A549 treated with AZD2906 at 1 μM for 4 hours (cell line): ENCODE measurements at places on chromosomes 6 and 20. TPM values are rescaled to one million over a fixed set of nuclear protein-coding genes. Genes with fewer than 3 reads are reported as not detected.

The RNF39 gene
- total RNA-seq: 0.03 to 0.06 TPM (median 0.05 TPM) in 4 of 5 replicates, not detected in the other

The COX4I2 gene
- not detected in 5 replicates for total RNA-seq

The EYS gene
- total RNA-seq: 0.02 to 0.11 TPM (median 0.10 TPM) in 4 of 5 replicates, not detected in the other

The PPP1R16B gene
- 0.08 to 0.17 TPM (median 0.15 TPM) in 5 replicates for total RNA-seq

The CRISP1 gene
- total RNA-seq: not detected in 5 replicates

The KIAA0408 gene
- total RNA-seq: 5.1 to 5.8 TPM (median 5.6 TPM) in 5 replicates

The MAK gene
- total RNA-seq: 0.09 to 0.13 TPM (median 0.11 TPM) in 5 replicates

The NOTCH4 gene
- 0.60 to 0.95 TPM (median 0.81 TPM) in 5 replicates for total RNA-seq

The MCCD1 gene
- total RNA-seq: not detected in 5 replicates

The SYTL3 gene
- 1.5 to 2.0 TPM (median 1.9 TPM) in 5 replicates for total RNA-seq

The TGM3 gene
- 0.05 to 0.07 TPM (median 0.07 TPM) in 3 of 5 replicates, not detected in the others for total RNA-seq

The PDSS2 gene
- 5.1 to 5.9 TPM (median 5.6 TPM) in 5 replicates for total RNA-seq

The HLA-DRA gene
- not detected in 5 replicates for total RNA-seq

The DIDO1 gene
- total RNA-seq: 22.5 to 24.5 TPM (median 23.9 TPM) in 5 replicates

The VGLL2 gene
- total RNA-seq: not detected in 5 replicates

The FGD2 gene
- total RNA-seq: not detected in 5 replicates

The RGS17 gene
- 4.7 to 6.3 TPM (median 5.8 TPM) in 5 replicates for total RNA-seq

The COL21A1 gene
- total RNA-seq: 0.55 to 0.93 TPM (median 0.67 TPM) in 5 replicates
